ENCODE measurements at places on chromosomes 6 and 20. TPM values are rescaled to one million over a fixed set of nuclear protein-coding genes. Genes with fewer than 3 reads are reported as not detected.

- no peaks in the 10 kb centered on the region for H3K36me3 ChIP-seq
- H3K27ac ChIP-seq, result no peak overlapping the region
- H3K27me3 ChIP-seq, result peaks cover 4% of the 10 kb centered on the region
- H3K4me3 ChIP-seq, result no peak overlapping the region
Measured at GRCh38 chr6:143522039-143522600, 10.6 kb upstream of the FUCA2 start.

GRCh38 chr6:9316831-9317230 is 881.5 kb upstream of the SLC35B3 start:
- no peak for DNase-seq
- H3K27me3 ChIP-seq, result no peaks in the 10 kb centered on the region
- H3K4me3 ChIP-seq, result no peak overlapping the region
- H3K27ac ChIP-seq, result peak overlapping the region; percentile 60
- peaks cover 23% of the 10 kb centered on the region for H3K4me1 ChIP-seq

ARFGEF3 gene
- 3.2 TPM for total RNA-seq

KCNB1 gene
- total RNA-seq, result 0.97 TPM

DNA sequence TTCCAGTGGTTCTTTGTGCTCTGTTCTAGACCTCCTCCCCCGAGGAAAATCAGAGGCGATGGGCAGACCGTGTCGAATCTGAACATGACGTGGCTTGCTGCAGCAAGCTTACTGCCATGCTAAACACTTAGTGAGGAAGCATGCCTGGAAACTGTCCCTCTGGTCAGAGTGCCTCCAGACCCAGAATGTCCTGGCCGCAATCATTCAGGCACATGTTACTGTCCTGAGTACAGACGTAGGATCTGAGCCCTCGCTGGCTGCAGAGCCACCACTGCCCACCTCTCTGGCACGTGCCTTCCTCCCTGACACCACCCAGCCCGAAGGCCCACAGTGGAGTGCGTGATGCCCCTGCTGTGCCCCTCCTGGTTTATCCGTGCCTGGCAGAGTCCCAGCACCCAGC is 163.6 kb downstream of the SYNDIG1 start:
- no peak for DNase-seq
- no peak overlapping the region for H3K27ac ChIP-seq
- H3K27me3 ChIP-seq, result no peaks in the 10 kb centered on the region
- no peaks in the 10 kb centered on the region for H3K4me1 ChIP-seq
- no peak overlapping the region for H3K4me3 ChIP-seq

- H3K36me3 ChIP-seq, result no peaks in the 10 kb centered on the region
- no peak overlapping the region for H3K27ac ChIP-seq
- no peaks in the 10 kb centered on the region for H3K27me3 ChIP-seq
- DNase-seq, result no peak
- no peak overlapping the region for H3K4me3 ChIP-seq
Measured at GRCh38 chr20:39641423-39641822, 679.3 kb downstream of the DHX35 start.

RAB23 gene
- total RNA-seq, result 43.7 TPM

DNA sequence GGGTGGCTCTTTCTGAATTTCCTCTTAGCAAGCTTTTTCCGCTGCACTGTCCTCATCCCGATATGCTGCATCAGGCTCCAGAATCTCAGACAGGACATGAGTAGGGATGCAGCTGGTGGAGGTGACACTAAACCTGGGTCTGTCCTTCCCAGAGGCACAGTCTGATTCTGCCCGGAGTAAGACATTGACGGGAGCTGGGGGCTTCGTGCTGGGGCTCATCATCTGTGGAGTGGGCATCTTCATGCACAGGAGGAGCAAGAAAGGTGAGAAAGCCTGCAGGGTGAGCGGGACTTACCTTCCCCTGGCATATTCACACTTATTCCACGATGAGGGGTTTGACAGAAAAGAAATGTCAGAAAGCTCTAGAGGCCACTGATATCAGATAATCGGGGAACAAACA is 9.8 kb downstream of the HLA-DPB1 start:
- no peak overlapping the region for H3K27ac ChIP-seq
- H3K4me1 ChIP-seq, result no peaks in the 10 kb centered on the region
- peaks cover 9% of the 10 kb centered on the region for H3K27me3 ChIP-seq

CD24 gene
- total RNA-seq, result 330 TPM

- DNase-seq, result no peak
- no peak overlapping the region for H3K27ac ChIP-seq
- no peaks in the 10 kb centered on the region for H3K36me3 ChIP-seq
- no peak overlapping the region for H3K4me3 ChIP-seq
Measured at GRCh38 chr6:39790772-39791171, 1.4 kb upstream of the DAAM2 start.

DNA sequence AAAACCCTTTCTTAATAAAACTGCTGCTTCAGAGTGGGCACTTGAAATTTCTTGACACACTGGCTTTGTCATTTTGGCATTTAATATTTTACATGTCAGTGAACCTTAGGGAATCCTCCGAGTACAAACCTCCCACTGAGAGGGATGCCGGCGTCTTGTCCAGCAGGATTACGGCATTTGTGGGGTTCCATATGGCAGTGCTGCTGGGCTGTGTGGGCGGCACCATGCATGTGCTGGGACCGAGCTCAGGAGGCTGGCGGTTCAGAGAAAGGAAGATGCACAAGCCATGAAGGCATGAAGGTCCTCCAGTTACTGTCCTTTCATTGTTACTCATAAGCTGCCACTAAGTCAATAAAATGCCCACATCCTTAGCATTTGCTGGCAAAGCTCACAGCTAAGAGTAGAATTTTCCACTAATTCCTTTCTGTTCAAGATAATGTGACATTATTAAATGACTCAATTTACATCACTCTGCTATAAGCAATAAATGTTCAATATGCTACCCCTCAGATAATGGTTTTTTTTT is 61.4 kb downstream of the LY86 start:
- no peak for DNase-seq
- H3K27ac ChIP-seq, result no peak overlapping the region
- no peaks in the 10 kb centered on the region for H3K4me1 ChIP-seq
- no peaks in the 10 kb centered on the region for H3K36me3 ChIP-seq

DNA sequence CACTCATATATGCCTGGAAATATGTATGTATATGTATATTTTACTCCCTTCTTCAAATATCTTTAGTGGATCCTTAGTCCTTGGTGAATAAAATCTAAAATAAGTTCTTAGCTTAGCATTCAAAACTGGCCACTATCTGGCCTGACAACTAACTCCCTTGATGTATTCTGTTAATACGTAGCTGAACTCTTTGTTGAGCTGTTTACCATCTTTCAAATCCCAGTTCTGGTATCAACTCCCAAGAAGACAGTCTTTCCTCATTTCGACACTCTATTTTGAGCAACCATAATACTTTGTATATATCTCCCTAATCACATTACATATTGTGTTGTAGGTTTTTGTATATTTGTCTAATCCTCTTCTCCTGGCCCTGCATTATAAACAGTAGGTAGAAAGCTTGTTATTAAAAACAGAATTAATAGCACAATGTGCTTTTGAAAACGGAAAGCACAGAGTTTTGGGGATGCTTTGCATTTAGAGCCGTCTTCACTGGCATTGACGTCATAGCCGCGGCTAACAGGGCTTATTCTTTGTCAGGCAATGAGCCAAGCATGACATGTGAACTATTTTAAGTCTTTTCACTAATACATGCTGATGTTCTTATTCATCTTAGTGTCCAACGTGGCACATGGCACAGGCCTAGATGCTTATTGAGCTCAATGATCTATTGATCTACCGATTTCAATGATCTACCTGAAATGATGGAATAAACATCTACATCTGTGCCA is 47.2 kb upstream of the CCN2 start:
- no peaks in the 10 kb centered on the region for H3K27me3 ChIP-seq
- H3K4me1 ChIP-seq, result no peaks in the 10 kb centered on the region
- H3K27ac ChIP-seq, result no peak overlapping the region
- H3K4me3 ChIP-seq, result no peak overlapping the region

DNAH8 gene
- 0.09 TPM for total RNA-seq

KIAA1755 gene
- 0.22 TPM for total RNA-seq

DNA sequence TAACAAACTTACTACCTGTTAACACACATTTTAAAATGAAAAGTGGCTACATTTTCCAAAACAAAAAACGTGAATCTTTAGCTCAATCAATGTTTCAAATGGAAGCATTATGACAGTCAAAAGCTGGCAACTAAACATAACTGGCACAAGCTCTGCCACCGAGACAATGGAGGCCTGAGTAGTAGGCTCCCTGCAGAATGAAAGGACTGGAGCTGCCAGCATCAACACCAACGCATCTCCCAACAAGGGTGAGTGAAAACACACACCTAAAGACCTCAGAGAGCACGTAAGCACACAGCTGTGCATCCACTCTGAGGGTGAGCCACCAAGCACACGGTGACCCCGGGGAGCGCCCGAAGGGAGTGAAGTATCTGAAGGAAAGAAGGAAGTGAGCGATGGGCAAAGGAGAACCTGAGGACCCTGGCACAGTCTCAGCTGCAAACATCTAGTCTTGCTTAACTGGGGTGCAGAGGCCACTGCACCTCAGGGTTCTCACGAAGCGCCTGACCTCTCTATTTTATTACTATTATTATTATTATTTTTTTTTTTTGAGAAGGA is 1.6 kb upstream of the ADRM1 start:
- H3K27ac ChIP-seq, result no peak overlapping the region
- no peaks in the 10 kb centered on the region for H3K36me3 ChIP-seq
- no peak overlapping the region for H3K4me3 ChIP-seq
- no peaks in the 10 kb centered on the region for H3K27me3 ChIP-seq
- DNase-seq, result no peak
- peaks cover 7% of the 10 kb centered on the region for H3K4me1 ChIP-seq

- H3K4me3 ChIP-seq, result no peak overlapping the region
- H3K27ac ChIP-seq, result no peak overlapping the region
- H3K4me1 ChIP-seq, result no peaks in the 10 kb centered on the region
- no peak for DNase-seq
Measured at GRCh38 chr6:121609281-121609680, 173.8 kb downstream of the GJA1 start.

GRCh38 chr6:70264306-70264705 is 38.6 kb downstream of the COL9A1 start:
- H3K36me3 ChIP-seq, result no peaks in the 10 kb centered on the region
- H3K27ac ChIP-seq, result no peak overlapping the region
- no peak overlapping the region for H3K4me3 ChIP-seq
- H3K4me1 ChIP-seq, result no peaks in the 10 kb centered on the region
- DNase-seq, result no peak

SIRPD gene
- total RNA-seq, result not detected

LHFPL5 gene
- total RNA-seq, result not detected

DNA sequence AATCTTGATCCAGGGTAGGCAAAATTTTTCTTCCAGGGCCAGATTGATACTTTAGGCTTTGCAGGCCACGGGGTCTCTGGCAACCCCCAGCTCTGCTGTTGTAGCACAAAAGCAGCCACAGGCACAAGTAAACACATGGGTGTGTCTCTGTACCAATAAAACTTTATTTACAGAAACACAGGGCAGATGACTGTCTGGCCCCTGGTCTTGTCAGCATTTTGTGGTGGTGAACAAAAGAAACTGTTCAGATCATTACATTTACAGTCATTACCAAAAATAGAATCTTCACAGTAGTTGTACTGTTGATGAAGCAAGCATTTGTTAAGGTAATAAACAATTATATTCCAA is 45.0 kb upstream of the KIF25 start:
- H3K27me3 ChIP-seq, result no peaks in the 10 kb centered on the region
- H3K4me3 ChIP-seq, result no peak overlapping the region
- H3K36me3 ChIP-seq, result peaks cover 18% of the 10 kb centered on the region
- DNase-seq, result no peak

DNA sequence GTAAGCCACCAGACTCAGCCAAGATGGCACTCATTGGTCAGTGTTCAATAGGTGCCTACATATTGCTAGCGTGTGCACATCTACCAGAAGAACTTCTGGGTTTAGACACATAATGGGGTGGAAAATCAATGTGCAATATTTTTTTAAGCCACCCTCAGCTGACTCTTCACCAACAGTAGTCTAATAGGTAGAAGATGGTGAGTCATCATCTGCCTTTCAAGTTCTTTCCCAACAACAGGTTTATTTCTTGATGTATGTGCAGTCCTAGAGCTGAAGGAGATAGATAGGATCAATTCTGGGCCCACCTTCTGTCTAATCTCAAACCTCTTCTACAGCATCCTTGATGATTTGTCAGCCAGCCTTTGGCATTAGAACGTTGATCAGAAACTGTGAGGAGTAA is 41.3 kb downstream of the IRAK1BP1 start:
- H3K36me3 ChIP-seq, result no peaks in the 10 kb centered on the region
- H3K4me3 ChIP-seq, result no peak overlapping the region
- DNase-seq, result no peak
- peaks cover 3% of the 10 kb centered on the region for H3K4me1 ChIP-seq
- no peak overlapping the region for H3K27ac ChIP-seq

EPM2A gene
- 7.1 TPM for total RNA-seq

GRCh38 chr6:35147026-35147425 is 5.9 kb upstream of the TCP11 start:
- peaks cover 31% of the 10 kb centered on the region for H3K4me1 ChIP-seq
- H3K36me3 ChIP-seq, result no peaks in the 10 kb centered on the region
- peak overlapping the region; percentile 13 for H3K4me3 ChIP-seq
- H3K27ac ChIP-seq, result no peak overlapping the region
- H3K27me3 ChIP-seq, result no peaks in the 10 kb centered on the region

LY6G6D gene
- 0.90 TPM for total RNA-seq

DNA sequence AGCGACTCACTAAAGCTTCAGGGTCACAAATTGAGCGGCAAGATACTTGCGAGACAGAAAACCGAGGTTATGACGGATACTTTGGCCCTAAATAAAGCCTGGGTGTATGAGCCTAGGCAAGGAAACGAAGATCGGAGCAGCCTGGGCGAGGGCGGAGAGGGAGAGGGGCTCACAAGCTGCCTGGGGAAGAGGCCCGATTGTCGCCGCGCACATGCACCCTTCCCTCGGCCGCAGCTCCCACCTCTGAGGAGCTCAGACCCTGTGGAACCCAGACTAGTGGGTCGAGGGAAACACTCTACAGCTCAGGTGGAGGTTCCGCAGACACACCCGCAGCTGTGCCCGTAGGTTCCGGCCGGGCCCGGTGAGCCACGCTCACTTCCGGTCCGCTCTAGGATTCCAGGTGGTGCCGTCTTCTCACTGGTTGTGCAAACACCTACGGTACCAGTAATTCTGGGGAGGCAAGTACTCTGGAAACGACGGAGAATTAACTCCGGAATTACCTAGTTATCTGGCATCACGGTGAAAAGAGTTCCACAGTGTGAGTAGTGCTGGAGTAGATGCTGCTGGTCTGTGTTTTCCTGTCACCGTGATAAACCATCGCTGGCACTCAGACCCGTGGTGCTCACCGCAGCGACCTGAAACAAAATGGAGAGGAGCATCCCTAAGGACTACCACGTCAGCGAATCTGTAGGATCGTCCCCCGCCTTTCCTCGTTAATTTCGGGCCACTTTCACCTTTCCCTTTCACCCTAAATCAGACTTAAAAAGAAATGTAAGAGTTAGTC is 61.5 kb downstream of the GPX5 start:
- H3K36me3 ChIP-seq, result no peaks in the 10 kb centered on the region
- peaks cover 25% of the 10 kb centered on the region for H3K4me1 ChIP-seq
- peaks cover 21% of the 10 kb centered on the region for H3K27me3 ChIP-seq
- peak; percentile 72 for DNase-seq
- peak overlapping the region; percentile 88 for H3K4me3 ChIP-seq

DNA sequence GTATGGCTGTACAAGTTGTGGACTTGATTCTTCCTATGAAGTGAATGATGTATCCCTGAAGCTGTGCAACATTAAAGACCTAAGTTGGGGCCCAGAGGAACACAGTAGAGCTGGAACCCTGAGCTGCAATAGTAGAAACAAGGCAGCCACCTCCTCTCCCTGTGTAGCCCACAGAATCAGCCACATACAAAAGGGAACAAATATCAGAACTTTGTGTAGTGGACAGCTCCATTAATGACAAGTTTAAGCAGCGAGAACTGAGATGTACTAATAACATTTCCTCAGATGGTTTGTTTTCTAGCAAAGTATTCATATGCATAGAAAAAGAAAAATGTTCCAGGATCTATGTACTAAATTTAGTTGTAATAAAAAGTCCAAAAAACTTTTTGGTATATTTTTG is 19.2 kb downstream of the PHACTR1 start:
- H3K4me1 ChIP-seq, result no peaks in the 10 kb centered on the region
- no peak for DNase-seq
- no peaks in the 10 kb centered on the region for H3K36me3 ChIP-seq

Measured in neural progenitor cell (in vitro differentiated cells).